Endothelial cell of umbilical vein (primary cell): ENCODE measurements at places on chromosomes 1 and 21. TPM values are rescaled to one million over a fixed set of nuclear protein-coding genes. Genes with fewer than 3 reads are reported as not detected.

DNA sequence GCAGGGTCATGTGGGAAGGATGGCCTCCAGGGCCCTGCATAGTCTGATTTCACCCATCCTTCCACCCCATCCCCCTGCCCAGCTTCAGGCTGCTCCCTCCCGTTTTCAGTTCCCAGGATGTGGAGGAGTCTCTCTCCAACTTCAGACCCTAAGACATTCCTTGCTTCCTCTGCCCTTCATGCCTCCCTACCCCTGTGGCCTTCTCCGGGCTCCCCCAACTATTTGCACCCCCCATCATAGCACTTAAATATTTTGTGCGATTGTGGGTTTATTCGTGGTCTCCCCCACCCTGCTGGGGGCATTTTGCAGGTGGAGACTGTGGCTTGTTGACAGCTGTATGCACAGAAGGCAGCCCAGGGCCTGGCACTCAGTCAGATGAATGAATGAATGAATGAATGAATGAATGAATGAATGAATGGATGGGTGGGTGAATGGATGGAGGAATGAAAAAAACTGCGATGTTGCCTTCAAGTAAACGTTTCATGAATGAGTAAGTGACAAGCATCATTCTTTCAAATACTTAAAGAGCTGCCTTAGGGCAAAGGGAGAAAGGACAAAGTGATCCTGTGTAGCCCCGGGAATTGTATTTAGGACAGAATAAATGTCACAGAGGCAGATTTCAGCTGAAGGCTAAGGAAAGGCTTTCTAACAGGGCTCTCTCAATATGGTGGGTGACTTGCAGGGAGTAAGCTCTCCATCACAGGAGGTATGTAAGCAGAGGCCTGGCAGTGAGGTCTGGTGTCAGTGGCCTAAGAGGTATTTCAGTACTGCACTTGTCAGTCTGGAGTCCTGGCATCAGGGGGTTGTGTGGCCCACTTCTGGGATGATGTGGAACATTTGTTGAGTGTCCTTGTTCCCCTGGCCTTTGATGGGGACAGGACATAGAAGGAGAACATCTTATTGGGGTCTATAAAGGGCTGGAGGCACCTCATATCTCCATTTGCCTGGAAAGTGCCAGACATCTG is 156.4 kb downstream of the PTPRU start:
- H3K27me3 ChIP-seq: no peaks in the 10 kb centered on the region
- H3K36me3 ChIP-seq: no peaks in the 10 kb centered on the region
- no peak overlapping the region for H3K27ac ChIP-seq
- H3K4me3 ChIP-seq: no peak overlapping the region
- no peak for DNase-seq

DNA sequence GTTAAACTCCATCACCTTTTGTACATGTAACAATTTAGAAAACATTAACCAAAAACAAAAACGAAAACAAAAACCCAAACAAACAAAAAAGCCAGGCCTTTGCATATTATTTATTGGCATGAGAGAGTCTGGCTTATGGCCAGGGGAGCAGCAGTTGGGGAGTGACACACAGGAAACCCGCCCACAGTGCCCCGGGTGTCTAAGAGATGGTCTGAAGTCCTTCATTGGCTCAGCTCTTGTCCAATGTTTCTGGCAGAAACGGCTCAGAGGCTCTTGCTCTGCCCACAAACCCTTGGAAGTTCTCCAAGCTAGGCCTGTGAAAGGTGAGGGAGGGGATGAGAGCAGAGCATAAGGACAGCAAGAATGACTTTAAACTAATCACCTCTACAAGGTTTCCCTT is 131.5 kb downstream of the CNIH3 start:
- H3K27ac ChIP-seq: no peak overlapping the region
- no peaks in the 10 kb centered on the region for H3K36me3 ChIP-seq
- H3K4me3 ChIP-seq: no peak overlapping the region
- H3K27me3 ChIP-seq: no peaks in the 10 kb centered on the region

ASPM gene
- 44.6 and 55.1 TPM in 2 replicates for total RNA-seq

DNA sequence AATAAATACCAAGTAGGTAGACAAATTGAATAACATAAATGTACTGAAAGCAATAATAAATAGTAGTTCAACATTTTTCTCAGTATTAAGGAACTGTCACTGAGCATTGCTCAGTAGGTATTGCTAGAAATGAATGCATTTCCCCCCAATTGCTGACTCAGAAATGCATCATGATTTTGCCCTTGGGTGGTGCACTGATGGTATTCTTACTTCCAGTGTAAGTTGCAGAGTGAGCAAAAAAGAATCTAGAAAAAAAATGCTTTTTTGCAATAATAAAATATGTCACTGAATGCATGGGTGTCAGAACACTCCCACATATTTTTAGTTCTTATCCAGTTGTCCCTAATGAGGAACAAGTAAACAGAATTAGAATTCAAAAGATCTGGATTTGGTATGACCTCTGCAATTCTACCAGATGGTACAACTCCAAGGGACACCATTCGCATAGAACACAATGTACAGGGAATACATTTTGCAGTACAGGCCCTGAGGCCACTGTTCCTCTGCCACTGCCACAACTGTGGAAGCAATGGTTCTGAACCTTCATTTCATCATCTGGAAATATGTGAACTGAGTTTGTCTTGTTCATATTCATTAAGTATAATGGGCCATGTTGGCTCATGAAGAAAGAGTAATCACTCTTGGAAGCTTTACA is 78.0 kb downstream of the ATP6V1G3 start:
- H3K4me1 ChIP-seq: peaks cover 9% of the 10 kb centered on the region
- no peak overlapping the region for H3K27ac ChIP-seq
- no peak overlapping the region for H3K4me3 ChIP-seq

DNA sequence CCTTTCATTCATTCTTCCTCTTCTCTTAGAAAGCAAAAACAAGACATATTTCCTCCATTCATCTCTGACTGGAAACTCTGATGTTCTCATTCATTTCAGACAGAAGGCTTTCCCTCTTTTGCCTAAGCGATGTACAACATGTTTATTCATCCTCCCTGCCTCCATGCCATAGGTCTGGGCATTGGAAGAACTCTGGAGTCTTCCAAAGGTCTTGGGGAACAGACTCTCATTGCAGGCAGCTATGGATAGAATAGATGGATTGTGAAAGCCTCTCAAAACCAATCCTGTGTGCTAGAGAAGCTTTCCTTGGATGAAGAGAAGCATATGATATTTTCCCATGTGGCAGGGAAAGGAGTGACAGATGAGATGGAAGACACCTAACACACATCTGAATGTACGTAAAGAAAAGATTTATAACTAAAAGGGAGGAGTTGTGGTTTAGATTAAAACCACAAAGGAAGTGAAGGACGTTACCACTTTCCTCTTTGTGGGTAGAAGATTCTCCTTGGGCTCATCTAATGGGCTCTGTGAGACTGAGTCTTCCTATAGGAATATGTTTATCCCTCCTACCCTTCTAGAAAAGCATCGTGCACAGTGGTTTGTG is 38.7 kb downstream of the BCL9 start:
- DNase-seq: no peak
- peaks cover 2% of the 10 kb centered on the region for H3K27me3 ChIP-seq
- no peak overlapping the region for H3K4me3 ChIP-seq
- H3K27ac ChIP-seq: no peak overlapping the region
- no peaks in the 10 kb centered on the region for H3K36me3 ChIP-seq
- H3K4me1 ChIP-seq: no peaks in the 10 kb centered on the region

- H3K4me3 ChIP-seq: no peak overlapping the region
- H3K36me3 ChIP-seq: no peaks in the 10 kb centered on the region
- no peak overlapping the region for H3K27ac ChIP-seq
Measured at GRCh38 chr1:229864686-229865230, 202.3 kb upstream of the GALNT2 start.

DNA sequence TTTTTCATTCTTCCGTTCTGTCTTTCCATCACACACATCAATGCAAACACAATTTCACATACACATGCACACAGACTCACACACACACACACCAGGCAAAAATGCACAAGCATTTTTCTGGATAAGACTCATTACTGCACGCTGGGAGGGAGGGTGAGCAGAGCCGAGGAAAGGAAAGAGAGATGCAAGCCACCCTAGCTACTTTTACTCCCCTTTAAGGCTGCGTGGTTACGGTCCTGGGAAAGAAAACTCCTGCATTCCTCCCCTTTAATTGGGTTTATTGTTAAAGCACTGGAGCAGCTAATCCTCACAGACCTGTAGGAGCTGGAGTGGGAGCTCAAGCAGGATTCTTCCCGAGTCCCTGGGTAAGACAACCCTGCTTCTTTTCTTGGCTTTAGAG is at the start of gene CAMK1G:
CAMK1G (plus strand) TSS at position 307 of the 400 bp plus-strand sequence. CDS start 11,270 bp downstream, outside the sequence.
- no peak within 1 kb of the TSS for H3K4me3 ChIP-seq
- peaks cover 9% of the 10 kb centered on the region for H3K4me1 ChIP-seq
- H3K36me3 ChIP-seq: no peaks in the 10 kb centered on the region
- H3K27me3 ChIP-seq: peaks cover 38% of the 10 kb centered on the region

DNA sequence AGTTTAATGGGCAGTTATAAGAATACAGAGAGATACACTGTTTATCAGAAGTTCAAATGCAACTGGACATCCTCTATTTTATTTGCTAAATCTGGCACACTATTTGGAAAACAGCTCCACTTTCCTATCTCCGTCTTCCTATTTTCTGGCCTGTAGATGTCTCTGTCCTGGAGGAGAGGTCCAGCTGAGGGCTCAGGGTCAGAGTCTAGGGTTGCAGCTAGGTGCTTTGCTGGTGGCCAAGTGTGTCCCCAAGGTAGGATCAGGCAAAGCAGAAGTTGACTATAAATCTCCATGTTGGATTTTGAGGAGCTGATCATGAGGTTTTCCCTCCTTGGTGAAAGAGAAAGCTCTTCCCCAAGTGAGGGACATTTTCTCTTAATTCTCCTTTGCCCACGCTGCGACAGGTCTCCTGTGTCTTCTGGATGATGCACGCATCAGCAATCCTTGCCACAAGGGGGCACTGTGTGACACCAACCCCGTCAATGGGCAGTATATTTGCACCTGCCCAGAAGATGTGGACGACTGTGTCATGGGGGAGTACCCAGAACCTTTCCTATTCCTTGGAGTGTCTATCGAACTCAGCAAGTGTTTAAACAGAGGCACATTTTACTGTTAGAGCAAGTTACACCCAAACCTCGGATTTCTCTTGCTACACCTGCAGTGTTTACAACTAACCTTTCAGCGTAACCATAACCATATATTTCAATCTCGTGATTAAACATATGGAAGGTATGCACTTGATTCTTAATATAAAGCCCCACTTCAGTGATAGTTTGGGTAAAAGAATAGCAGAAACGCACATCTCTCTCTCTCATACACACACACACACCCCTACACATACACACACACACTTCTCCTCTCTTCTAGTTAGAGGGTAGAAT is 10.2 kb downstream of the ADAM30 start:
- DNase-seq: peak; percentile 54
- no peak overlapping the region for H3K4me3 ChIP-seq
- no peak overlapping the region for H3K27ac ChIP-seq
- H3K4me1 ChIP-seq: no peaks in the 10 kb centered on the region

GRCh38 chr1:188343914-188344313 is 1515.2 kb downstream of the PLA2G4A start:
- H3K4me1 ChIP-seq: no peaks in the 10 kb centered on the region
- H3K36me3 ChIP-seq: no peaks in the 10 kb centered on the region
- no peaks in the 10 kb centered on the region for H3K27me3 ChIP-seq

DNA sequence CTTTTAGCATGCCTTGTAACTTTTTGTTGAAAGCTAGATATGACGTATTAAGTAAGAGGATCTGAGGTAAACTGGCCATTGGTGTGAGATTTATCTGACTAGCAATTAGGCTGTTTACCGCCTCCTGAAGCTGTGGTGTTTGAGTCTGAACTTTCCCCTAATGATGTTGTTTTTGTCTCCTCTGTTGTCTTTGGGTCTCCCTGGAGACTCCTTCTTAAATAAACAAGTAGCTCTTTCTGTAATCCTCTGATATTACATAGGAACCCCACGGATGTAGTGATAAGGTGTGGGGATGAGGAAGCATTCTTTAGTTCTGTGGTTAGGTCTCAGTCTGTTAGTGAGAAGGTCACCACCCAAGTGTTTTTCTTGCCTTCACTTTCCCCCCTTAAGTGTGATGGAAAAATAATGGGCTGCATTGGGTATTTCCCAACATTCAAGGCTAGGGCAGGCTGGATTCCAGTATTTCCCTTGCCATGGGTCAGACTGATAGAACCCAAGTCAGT is 33.0 kb downstream of the PRSS38 start:
- no peaks in the 10 kb centered on the region for H3K4me1 ChIP-seq
- no peak overlapping the region for H3K4me3 ChIP-seq
- no peak overlapping the region for H3K27ac ChIP-seq
- DNase-seq: no peak
- H3K27me3 ChIP-seq: no peaks in the 10 kb centered on the region

RNASEL gene
- total RNA-seq: 1.3 and 1.9 TPM in 2 replicates

RBBP4 gene
- 228 and 241 TPM in 2 replicates for total RNA-seq

- DNase-seq: peak; percentile 29
- no peak overlapping the region for H3K4me3 ChIP-seq
- H3K27ac ChIP-seq: no peak overlapping the region
- no peaks in the 10 kb centered on the region for H3K27me3 ChIP-seq
- H3K36me3 ChIP-seq: no peaks in the 10 kb centered on the region
Measured at GRCh38 chr1:56439610-56440264, 139.6 kb downstream of the PLPP3 start.

DYNLT5 gene
- 4.5 and 12.5 TPM in 2 replicates for total RNA-seq

DNA sequence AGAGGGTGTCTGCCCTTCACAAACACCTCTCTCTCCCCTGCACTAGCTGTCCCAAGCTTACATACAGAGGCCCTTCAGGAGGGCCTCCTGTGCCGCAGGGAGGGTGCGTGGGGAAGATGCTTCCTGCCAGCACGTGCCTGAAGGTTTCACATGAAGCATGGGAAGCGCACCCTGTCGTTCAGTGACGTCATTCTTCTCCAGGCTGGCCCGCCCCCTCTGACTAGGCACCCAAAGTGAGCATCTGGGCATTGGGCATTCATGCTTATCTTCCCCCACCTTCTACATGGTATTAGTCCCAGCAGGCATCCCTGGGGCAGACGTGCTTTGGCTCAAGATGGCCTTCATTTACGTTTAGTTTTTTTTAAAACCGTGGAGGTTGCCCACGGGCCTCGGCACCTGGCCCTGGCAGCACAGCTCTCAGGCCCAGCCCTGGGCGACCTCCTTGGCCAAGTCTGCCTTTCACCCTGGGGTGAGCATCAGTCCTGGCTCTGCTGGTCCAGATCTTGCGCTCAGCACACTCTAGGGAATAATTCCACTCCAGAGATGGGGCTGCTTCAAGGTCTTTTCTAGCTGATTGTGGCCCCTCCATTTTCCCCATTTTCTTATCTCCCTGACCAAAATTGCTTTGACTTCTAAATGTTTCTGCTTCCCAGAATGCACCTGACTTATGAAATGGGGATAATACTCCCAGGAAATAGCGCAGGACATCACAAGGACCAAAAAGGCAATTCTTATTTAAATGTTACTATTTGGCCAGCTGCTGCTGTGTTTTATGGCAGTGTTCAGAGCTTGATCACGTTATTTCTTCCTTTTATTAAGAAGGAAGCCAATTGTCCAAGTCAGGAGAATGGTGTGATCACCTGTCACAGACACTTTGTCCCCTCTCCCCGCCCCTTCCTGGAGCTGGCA is 6.1 kb downstream of the NPPA start:
- H3K4me1 ChIP-seq: peaks cover 7% of the 10 kb centered on the region
- peaks cover 18% of the 10 kb centered on the region for H3K36me3 ChIP-seq
- no peaks in the 10 kb centered on the region for H3K27me3 ChIP-seq
- no peak for DNase-seq
- no peak overlapping the region for H3K27ac ChIP-seq
